ENCODE measurements at places on chromosomes 6 and 20.

DNA sequence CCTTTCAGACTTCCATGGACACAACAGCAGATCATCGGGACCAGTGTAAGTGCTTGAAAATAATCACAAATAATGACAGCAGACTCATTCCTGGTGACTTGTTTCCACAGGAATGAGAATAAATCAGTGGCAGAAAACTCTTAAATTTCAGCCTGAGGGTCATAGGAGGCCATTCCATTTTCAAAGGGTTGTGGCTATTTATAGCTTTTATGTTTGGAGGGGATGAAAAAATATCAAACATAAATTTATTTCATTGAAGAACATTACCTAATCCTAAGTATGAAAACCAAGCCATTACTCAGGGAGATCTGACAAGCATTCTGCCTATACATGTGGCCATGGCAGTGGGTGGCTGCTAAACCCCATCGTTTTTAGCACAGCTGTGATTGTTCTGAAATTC lies 173.6 kb upstream of the CNR1 start:
- no peak for DNase-seq

- DNase-seq: no peak
Measured at GRCh38 chr20:37669062-37669772, 24.6 kb upstream of the CTNNBL1 start.

DNA sequence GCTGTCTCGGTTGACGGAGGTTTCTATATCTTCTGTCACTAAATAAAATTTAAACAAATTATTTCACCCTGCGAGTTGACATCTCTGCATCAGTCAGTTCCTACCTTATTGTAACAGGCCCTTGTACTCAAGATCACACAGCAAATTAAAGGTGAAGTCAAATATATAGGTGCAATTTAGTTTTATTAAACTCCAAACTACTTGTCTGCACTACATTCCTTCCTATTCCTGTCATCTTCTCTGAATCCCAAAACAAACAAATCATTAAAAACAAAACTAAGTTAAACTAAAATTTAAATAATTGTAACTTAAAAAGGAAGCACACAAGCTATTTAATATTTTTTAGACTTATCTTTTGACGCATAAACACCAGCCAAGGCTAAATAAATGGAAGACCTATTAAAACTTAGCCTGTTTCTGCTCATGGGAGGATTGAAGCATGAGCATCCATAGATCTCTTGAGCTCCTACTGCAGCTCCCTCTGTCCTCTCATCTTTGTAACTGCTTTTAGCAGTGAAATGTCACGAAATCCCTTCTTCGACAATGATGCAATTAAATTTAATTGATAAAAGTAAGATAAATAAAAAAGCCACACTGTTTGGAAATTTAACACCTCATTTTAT lies 1152.3 kb upstream of the GJE1 start:
- DNase-seq: no peak

- no peak for DNase-seq
Measured at GRCh38 chr6:12026833-12027232, 14.7 kb downstream of the HIVEP1 start.

DNA sequence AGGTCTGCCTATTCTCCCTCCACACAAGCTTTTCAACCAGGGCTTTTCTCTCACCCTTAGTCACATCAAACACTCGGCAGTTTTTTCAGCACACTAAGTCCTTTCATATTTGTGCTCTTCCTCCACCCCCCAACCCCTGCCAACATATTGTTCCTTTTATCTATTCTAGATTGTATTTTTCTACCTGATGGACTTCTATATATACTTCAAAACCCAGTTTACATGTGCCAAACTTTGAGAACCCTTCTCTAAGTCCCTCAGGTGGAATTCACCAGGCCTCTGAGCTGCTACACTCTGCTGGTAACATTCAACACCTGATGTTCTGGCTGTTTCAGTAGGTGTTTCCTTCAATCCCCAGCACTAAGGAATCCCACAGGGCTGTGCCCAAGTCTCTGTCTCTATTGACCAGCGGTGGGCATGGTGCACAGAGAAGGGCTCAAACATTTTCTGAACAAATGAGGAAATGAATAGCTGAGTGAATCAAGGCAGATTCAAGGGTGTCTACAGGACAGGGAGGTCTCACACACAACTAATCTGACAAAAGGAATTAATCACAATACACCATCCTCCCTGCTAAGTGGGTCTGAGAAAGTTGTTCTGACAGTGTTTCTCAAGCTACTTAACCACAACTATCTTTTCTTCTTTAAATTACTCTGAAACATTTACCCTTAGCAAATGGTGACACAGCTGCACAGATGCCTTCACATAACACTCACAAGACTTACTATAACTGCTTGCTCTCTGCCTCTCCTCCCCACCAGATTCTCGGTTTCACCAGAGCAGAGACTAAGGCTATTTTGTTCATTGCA lies 166.5 kb downstream of the TSHZ2 start:
- DNase-seq: no peak

DNA sequence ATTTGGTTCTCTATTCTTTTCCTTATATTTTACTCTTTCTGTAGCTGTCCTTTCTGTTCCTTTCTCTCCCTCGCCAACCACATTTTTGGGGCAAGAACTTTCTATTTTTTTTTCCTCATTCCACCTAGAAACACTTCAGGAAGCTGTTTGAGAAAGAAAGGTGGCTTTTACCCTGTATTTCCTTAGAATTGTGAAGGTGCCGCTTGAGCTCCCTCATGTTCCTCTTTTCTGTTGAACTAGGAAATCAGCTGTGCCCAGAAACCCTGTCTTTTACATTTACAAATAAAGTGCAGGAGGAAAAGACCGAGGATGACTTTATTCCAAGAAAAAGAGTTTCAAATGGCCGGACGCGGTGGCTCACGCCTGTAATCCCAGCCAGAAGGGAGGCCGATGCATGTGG lies 38.2 kb downstream of the OR2B2 start:
- DNase-seq: no peak

GRCh38 chr6:39343396-39343870 lies 20.9 kb upstream of the KCNK16 start:
- DNase-seq: no peak

DNA sequence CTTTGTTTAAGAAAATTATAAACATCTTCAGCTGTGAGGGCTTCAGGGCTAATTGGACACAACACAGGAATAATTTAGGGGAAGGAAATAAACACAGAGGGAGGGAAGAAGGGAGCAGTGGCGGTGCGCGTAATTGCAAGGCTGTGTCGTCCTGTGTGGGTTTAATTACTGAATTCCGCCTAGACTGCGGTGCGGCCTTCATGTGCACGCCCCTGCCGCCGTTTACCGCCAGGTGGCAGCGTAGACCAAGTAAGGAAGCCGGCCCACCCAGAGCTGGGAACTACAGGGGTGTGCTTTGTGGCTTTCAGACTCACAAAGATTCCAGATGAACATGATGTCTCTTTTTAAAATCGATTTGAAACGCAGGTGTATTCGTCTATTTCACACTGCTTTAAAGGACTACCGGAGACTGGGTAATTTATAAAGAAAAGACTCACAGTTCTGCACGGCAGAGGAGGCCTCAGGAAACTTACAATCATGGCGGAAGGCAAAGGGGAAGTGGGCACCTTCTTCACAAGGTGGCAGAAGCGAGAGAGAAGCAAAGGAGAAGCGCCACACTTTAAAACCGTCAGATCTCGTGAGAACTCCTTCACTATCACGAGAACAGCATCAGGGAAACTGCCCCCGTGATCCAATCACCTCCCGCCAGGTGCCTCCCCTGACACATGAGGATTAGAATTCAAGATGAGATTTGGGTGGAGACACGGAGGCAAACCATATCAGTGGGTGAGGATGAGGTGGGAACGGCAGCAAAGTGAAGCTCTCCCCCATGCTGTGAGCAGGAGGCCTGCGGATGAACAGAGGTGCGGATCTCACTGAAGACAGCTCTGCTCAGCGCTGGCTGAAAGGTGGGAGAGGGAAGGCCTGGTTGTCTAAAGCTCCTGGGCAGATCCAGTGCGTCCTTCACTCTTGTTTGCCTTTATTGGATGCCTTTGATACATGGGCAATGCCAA lies 222.0 kb upstream of the PDE10A start:
- DNase-seq: peak; percentile 46

Measured in CD4-positive, alpha-beta T cell treated with Interleukin-1 beta for 1 hour (primary cell).